ENCODE measurements at places on chromosomes 16 and 17. TPM values are rescaled to one million over a fixed set of nuclear protein-coding genes. Genes with fewer than 3 reads are reported as not detected.

DNA sequence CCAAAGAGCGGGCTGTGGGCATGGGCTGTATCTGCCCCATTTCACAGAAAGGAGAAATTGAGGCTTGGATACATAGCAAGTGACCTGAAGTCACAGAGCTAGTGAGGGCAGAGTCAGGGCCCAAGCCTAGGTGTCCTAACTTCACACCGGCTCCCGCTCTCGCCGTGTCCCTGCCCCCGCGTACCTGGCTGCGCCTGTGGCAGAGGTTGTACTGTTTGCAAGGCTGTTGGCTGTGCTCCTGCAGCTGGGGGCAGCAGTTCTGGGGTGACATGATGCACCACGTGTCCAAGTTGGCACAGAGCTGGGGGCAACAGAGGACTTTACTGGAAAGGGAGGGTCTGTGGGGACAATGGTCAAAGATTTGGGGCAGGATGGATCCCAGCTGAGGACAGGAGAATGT is 3.4 kb downstream of the DHX58 start:
- DNase-seq = no peak

Gene SCIMP
- total RNA-seq = 2.3 TPM

- no peak for DNase-seq
These were observed 24.2 kb downstream of the EMP2 start for GRCh38 chr16:10556236-10556635.

DNA sequence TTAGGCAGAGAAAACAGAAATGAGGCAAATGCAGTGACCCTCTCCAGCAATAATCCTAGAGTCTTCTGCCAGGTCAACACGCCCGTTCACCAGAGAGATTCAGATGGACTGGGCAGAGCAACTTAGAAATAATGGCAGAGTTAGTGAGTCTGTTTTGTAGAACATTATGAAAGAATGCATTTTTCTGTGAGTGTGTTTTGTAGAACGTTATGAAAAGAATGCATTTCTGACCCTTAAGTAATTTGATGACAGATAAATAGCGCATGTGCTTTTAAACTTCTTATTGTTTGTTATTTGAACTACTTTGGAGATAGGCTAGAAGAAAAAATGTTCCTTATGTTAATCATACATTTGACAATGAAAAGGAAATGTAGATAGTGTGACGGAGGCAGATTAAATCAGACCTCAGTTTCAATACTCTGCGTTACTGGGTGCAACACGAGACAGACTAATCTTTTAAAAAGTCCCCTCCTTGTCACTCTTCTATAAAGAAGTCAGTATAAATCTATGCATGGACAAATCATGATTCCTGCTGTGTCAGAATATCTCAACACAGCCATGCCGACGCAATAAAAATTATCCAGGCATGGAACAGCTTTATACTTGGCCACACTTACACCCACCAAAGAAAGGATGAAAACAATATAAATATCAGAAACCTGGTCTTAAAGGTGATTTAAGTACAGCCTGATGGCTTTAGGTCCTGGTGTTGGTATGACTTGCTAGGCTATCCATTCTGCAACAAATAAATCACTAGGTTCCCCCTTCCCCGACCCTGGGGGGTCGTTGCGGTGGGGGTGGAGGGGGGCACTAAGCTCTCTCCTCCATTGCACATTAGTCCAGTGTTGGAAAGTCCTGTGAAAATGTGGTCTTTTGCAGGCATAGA is 47.8 kb downstream of the MARCHF10 start:
- DNase-seq = no peak

Gene KRTAP17-1
- not detected for total RNA-seq

Gene KRTAP2-3
- not detected for total RNA-seq

DNA sequence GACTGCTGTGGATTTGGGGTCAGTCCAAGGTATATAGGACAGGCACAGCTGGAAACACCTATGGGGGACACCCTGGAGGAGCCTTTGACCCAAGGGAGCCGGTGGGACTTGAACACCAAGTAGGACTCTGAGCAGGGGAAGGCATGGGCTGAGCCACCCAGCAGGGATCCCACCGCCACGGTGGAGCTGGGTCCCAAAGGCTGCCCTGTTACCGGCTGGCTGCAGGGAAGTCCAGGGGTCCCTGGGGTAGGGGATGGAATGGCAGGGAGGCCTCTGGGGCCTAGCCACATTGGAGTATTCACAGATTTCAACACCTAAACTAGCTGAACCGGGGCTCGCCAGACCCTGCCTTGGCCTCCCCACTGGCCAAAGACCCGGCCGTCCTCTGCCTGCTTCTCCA is 39.7 kb upstream of the CREBBP start:
- no peak for DNase-seq

GRCh38 chr17:58993311-58993710 is 113.4 kb downstream of the TRIM37 start:
- no peak for DNase-seq

Gene CACNG5
- not detected for total RNA-seq

DNA sequence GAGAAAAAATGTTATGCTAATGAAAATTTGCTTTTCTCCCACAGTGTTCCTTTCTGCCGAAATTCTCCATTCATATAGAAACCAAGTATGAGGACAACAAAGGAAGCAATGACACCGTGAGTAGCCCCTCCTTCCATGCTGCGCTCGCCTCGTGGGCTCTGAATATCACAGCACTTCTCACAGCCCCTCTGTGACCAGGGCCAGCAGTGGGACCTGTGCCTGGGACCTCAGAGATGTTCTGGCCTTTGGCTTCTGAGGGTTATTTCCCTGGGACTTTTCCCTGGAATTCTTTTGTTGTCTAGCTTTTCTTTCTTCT is 139.6 kb upstream of the NOL11 start:
- DNase-seq = no peak

GRCh38 chr17:4811471-4811870 is 4.5 kb downstream of the PLD2 start:
- DNase-seq = no peak

DNA sequence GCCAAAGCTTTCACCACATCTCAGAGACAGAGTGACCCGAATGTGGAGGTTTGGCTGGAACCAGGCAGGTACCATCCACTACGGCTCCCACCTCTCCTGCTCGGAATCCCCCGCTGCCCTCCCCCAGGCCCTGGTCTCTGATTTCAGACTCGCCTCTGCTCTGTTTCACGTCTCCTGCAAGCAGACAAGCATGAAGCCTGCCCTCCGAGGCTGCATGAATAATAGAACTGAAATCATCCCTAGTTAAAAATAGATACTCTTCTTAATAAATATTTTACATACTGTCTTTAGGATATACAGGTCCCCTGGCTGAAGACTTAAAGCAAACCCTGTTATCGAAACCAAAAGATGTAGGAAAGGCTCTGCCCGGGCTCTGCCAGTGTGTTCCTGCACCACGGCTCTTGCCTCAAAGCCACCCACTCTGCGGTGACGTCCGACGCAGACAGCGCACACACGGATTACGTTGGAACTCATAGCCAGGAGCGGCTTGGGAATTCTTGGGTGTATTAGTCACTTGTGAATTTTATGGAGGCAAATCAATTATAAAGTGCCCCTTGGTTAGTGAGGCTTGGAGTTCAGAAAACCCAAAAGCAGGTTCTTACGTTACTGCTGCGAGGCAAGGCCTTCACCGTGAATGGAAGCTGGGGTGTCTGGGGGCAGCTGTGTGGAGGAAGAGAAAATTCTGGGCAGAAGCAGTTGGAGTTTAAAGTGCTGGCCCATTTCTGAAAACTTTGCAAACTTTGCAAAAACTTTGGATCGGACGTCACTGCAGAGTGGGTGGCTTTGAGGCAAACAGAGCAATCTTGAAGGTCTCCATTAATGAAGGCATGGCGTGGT is 25.6 kb upstream of the NPTX1 start:
- peak; percentile 47 for DNase-seq

DNA sequence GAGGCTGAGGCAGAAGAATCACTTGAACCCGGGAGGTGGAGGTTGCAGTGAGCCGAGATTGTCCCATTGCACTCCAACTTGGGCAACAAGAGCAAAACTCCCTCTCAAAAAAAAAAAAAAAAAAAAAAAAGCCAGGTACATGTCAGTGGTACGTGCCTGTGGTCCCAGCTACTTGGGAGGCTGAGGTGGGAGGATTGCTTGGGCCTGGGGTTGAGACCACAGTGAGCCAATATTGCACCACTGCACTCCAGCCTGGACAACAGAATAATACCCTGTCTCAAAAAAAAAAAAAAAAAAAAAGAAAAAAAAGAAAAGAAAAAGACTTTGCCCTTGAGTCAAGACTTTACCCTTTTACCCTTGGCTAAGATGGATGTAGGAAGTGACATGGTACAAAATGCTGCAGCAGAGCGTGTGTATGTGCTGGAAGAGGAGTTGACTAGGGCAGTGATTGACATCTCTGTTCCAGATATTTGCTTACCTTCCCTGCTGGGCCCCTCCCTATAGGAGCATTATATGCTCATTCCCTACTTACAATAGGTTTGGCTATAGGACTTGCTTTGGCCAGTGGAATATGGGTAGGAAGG is 10.6 kb downstream of the STX4 start:
- no peak for DNase-seq

Gene FBRS
- total RNA-seq = 71.8 TPM

GRCh38 chr16:57389087-57389468 is 15.5 kb upstream of the CCL17 start:
- no peak for DNase-seq

Gene TNK1
- 24.9 TPM for total RNA-seq

- DNase-seq = no peak
These were observed 1.3 kb upstream of the PHAF1 start for GRCh38 chr16:67108489-67108888.

Gene STAC2
- 0.17 TPM for total RNA-seq

DNA sequence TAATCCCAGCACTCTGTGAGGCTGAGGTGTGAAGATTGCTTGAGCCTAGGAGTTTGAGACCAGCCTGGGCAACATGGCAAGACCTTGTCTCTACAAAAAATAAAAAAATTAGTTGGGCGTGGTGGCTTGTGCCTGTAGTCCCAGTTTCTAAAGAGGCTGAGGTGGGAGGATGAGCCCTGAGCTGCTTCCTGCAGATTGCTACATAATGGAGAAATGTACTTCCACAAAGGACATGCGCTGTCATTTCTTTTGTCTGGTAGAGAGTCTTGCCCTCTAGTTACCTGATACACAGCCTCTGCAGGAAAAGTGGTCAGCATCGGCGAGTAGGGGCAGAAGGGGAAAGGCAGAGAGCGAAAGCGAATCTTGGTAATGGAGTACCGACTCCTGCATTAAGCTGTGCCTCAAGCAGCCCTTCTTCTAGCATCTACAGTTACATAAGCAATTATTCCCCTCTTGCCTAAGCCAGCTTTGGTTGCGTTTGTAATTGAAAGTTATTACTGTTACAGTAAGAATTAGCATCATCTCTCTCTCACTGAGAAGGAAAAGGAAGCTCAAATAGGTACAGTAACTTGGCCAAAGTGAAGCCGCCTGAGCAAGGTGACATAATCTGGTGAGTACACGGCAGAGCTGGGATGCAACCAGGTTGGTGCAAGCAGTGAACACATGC is 18.5 kb upstream of the GGA2 start:
- no peak for DNase-seq

- no peak for DNase-seq
These were observed 14.2 kb downstream of the USP10 start for GRCh38 chr16:84714028-84714427.

Gene KRTAP9-4
- total RNA-seq = not detected

- DNase-seq = no peak
These were observed 59.6 kb downstream of the ZZEF1 start for GRCh38 chr17:4083187-4083586.

- no peak for DNase-seq
These were observed 528 bp upstream of the NOL11 start for GRCh38 chr17:67717192-67717623.

Gene MYLK3
- total RNA-seq = 0.11 TPM

- no peak for DNase-seq
These were observed 44.6 kb upstream of the KCNJ2 start for GRCh38 chr17:70124723-70125122.

Gene EPOP
- total RNA-seq = 0.46 TPM

Gene RAB11FIP4
- total RNA-seq = 42.5 TPM

Gene SPEM1
- total RNA-seq = not detected

Gene ACBD4
- total RNA-seq = 22.3 TPM

GRCh38 chr17:56880571-56880970 is 33.3 kb downstream of the TRIM25 start:
- no peak for DNase-seq

- peak; percentile 68 for DNase-seq
These were observed 119.5 kb downstream of the IRF8 start for GRCh38 chr16:86018487-86018886.

DNA sequence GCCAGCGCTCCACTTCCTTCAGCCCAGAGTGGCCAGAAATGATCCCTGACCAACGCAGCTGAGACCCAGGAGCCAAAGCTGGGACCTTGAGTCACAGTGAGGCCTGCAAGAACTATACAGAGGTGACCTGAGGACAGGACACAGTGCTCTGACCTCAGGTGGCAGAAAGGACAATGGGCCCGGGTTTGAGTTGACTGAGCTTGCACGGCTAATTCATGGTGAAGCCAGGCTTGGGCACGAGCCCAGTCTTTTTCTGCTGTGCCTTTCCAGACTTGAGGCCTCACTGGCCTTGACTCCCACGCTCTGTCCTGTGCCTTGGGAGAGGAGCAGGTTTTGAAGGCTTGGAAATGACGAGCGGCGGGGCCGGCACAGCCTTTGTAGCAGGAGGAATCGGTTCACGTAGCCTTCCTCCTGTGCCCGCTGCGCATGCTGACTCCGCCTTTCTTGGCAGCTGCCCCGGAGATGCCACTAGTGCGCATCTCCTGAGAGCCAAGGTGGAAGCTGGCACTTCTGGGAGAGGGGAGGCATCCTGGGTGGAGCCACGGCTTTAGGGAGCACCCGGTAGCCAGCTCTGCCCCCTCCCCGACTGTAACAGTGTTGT is 34.9 kb downstream of the NDEL1 start:
- no peak for DNase-seq

Gene KRT40
- total RNA-seq = 0.39 TPM

- DNase-seq = no peak
These were observed 22.2 kb downstream of the KRT23 start for GRCh38 chr17:40915199-40915661.

DNA sequence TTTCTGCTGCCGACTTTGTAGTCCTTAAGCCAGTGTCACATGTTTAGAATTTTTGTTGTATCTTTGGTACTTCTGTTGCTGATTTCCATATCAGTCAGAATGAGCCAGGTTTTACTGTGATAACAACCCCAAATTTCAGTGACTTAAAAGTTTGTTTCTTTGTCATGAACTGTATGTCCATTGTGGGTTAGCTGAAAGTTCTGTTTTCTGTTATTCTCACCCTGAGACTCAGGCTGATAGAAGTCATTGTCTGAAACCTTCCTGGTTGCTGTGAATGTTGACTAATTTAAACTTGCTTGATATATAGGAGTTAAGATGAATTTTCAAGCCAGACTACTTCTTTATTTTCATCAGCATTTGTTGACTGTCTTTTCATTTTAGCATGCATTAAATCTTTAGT is 68.8 kb downstream of the MRTFB start:
- DNase-seq = no peak

Measured in left colon (tissue), 2 donors.